ENCODE measurements at places on chromosomes 6 and 20.

GRCh38 chr6:112310439-112311125, 36.5 kb upstream of the RFPL4B start:
- no peak for DNase-seq

DNA sequence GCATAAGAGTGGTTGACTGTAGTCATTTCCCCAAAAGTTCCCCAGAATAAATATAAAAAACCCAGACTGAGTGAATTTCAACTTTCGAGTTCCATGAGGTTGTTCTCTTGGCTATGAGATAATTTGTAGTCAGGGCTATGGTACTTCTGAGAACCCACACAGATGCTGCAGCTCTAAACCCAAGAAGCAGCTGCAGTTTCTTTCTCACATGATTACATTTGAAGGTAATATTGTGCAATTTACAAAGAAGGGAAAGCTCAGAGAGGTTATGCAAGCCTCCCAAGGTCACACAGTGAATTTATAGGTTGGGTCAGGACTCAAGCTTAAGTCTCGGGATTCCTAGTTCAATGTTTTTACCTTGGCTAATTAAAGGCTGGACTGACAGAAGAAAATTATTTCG, 29.7 kb upstream of the CD93 start:
- DNase-seq, result no peak

DNA sequence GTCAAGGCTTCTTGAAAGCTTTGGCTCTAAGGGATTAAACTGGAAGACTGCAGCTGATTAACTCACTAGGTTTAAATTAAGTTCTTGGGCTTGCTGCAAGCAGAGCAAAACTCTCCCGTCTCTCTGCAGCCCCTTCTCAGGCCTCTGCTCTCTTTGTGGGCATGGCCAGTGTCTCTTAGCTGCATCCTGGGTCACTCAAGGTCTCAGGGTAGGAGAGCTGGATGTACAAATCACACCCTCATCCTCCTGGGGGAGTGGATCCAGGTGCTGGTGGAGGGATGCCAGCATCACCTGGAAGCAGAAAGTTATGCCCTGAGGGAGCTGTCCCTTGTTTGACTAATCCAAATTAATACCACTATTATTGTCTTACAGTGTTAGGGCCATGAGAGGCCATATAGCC, 35.8 kb downstream of the GCM1 start:
- DNase-seq, result no peak

DNA sequence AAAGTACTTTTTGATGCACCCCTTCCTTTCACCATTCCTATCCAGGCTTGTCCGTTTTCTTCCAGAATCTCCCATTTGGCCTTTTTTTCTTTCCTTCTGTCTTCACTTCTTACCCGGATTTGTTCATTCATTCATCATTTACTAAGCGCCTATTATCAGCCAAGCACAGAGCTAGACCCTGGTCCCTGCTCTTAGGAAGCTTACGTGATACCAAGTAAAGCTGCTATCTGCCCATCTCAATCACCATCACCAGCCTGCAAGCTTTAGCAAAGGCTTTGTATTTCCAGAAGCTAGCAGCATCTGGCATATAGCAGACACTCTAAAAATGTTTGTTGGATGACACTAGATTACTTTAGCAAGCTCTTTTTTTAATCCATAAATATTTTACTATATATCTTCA, 4.8 kb downstream of the NDRG3 start:
- DNase-seq, result no peak

DNA sequence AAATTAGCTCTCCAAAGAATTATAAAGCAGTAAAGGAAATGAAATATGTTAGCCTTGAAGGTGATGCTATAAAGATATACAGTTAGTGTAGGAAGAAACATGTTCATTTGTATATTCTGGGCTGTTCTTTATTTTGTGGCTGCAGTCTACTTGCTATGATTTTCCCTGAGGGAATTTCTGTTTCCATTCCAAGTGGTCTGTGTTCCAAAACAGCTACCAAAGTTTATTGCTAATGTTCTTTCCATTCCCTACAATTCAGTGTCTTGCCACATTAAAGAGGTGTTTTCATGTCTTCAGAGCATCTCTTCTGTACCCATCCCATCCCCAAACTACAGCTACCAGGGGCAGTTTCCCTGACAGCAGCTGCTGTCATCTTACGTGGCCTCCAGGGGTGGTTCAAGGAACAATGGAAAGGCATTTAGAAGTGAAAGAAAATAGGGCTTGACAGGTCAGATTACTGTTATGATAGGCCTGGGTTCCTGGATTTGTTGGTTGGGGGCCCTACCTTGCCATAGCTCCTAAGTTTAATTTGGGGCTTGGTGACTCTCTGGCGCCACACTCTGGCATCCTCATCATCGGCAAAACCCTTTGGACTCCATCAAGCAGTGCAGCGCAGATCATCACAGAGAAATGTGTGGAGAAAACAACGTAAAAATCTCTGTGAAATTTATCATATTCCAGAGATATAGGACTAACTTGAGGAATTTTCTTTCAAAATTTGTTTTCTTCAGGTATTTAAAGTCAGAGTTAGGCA, 33.8 kb upstream of the AIG1 start:
- no peak for DNase-seq

DNA sequence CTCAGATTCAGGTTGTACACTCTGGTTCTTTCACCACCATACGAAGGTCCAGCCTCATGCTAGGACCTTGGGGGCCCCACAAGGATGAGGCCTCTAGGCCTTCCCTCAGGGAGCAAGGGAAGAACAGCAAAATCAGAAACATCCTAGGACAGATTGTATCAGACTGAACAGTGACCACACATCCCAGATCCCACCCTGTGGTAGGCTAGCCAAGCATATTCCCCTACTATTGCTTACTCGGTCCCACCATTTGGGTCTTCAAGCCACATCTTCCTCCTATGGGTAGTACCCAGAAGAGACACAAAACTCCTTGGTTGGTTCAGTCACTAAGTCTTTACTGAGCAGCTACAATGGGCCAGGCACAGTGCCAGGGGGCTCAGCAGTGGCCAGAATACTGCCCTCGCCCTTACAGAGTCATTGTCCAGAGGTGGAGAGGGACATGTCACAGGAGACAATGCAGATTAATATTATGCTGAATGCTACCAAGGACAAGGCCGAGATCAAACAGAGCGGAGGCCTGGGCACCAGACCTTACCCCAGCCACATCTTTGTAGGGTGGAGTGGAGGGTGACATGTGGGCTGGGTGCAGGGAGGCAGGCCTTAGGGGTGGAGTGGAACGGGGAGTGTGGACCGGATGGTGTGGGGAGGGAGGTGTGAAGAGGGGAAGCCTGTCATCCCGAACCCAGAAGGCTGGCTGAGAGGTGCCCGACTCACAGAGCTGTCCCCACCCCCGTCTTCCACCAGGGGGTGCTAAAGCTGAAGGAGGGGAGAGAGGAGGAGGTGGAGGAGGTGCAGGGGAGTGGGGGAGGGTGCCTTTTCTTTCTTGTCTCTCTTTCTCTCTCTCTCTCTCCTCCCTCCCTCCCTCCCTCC, 6.8 kb upstream of the MAPK13 start:
- peak; percentile 80 for DNase-seq

GRCh38 chr6:147741389-147741788, 232.9 kb downstream of the SAMD5 start:
- DNase-seq, result no peak

- no peak for DNase-seq
Measured at GRCh38 chr6:127690092-127690491, 113.1 kb downstream of the C6orf58 start.

GRCh38 chr6:101666256-101666655, 272.7 kb downstream of the GRIK2 start:
- DNase-seq, result no peak

GRCh38 chr20:20299904-20300303, 68.0 kb upstream of the INSM1 start:
- no peak for DNase-seq

DNA sequence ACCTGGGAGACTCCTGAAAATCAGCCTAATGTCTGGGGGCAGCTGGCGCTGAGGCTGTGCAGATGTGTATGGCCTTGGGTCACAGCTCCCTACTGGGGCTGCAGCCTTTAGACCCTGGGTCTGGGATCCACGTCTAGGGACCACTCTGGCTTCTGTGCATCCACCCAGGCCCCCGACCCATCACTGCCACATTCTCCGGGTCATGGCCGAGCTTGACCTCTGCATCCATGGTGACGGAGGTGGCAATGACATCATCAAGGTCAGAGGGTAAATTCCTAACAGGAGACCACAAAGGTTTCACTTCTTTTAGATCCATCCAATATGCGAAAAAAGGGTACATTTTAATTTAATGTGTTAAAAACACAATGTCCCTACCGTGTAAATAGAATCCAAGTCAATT, 14.5 kb upstream of the PCMTD2 start:
- no peak for DNase-seq

GRCh38 chr20:4932061-4932460, 69.2 kb downstream of the SLC23A2 start:
- DNase-seq, result no peak

- no peak for DNase-seq
Measured at GRCh38 chr6:2688401-2689064, 62.2 kb downstream of the MYLK4 start.

DNA sequence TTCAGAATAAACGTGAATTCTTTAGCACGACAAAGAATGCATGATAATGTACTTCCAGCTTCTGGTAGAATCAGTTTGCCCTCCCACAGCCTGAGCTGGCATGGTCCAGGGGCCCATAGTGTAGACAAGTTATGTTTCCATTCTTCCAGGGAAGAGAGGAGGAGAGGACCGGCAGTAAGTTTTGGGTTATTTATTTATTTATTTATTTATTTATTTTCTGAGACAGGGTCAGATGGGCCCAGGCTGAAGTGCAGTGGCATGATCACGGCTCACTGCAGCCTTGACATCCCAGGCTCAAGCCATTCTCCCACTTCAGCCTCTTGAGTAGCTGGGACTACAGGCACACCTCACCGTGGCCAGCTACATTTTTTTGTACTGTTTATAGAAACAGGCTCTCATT, 4.7 kb downstream of the GABRR1 start:
- DNase-seq, result no peak

- no peak for DNase-seq
Measured at GRCh38 chr6:168844821-168845609, 404.0 kb downstream of the SMOC2 start.

GRCh38 chr6:11404838-11405237, 132.7 kb upstream of the TMEM170B start:
- no peak for DNase-seq

DNA sequence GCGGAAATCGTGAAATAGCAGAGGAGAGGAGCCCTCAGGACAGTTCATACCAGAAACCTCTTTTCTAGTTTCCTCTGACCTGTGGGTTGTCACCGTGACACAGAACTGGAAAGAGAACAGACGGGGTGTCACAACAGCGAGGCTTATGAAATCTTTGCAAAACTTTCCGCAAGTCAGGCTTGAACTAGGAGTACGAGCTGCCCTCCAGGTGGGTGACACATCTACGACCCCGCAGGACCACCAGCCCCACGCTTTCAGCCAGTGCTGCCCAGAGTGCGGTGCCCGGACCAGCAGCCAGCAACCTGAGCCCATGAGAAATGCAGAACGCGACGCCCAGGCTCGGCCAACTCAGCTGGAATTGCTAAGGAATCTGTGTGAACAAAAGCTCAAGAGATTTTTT, 30.8 kb downstream of the WRNIP1 start:
- DNase-seq, result no peak

DNA sequence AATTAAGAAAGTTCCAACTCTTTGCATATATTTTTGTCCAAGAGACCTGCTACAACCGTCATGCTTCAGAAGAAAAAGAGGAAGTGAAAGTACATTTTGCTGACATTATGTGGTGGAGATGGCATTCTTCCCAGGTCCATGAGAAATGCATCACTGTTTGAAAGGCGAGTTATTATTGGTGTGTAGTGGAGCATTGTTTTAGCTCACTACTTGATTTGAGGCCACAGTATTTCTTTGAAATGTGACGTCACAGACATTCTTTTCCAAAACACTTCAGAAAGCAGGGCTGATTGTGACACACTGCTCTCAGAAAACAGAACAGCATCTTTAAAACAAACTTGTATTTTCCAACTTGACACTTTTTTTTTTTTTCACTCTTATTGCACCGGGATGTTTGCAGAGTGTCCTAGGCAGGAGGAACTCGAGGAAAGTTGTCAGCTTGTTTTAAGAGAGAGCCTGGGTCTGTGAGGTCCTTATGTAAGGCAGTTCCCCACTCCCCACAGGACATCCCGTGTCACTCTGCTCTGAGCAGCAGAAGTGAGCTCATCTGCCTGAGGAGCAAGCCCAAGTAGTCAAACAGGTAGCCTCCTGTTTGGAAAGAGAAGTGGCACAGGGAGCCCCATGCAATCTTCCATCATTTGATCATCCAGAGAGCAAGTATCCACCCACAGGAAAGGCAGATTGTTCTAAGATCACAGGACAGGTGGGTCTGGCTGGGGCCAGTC, 1.1 kb downstream of the SPTLC3 start:
- DNase-seq, result no peak

DNA sequence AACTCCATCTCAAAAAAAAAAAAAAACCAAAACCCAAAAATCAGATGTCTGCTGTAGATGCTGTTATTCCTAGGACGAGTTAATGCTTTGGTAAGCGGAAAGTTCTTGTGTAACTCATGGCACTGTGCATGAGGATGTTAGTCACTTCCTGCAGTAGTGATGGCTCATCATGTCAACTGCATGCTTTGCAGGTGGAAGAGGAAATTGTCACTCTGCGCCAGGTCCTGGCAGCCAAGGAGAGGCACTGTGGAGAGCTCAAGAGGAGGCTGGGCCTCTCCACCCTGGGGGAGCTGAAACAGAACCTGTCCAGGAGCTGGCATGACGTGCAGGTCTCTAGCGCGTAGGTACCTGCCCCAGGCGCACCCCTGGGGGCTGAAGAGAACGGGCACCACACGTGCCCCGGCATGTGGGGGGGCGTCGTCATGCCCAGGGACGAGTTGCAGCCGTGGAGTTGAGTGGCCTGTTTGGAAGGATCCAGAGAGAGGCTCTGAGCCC, 8.5 kb downstream of the TPD52L2 start:
- DNase-seq, result no peak
